ENCODE measurements at places on chromosomes 5 and 9. TPM values are rescaled to one million over a fixed set of nuclear protein-coding genes. Genes with fewer than 3 reads are reported as not detected.

PCA3 gene
- not detected for total RNA-seq

FAM221B gene
- total RNA-seq, result not detected

BNC2 gene
- total RNA-seq, result 33.9 TPM

OTULINL gene
- 8.8 TPM for total RNA-seq

FBXL7 gene
- 21.1 TPM for total RNA-seq

WNT8A gene
- total RNA-seq, result not detected

NCBP1 gene
- 23.3 TPM for total RNA-seq
